ENCODE measurements at places on chromosomes 3 and 15. TPM values are rescaled to one million over a fixed set of nuclear protein-coding genes. Genes with fewer than 3 reads are reported as not detected.

GP5 gene
- total RNA-seq = not detected

KIF23 gene
- 76.6 TPM for total RNA-seq

HYAL1 gene
- total RNA-seq = 0.34 TPM

RGMA gene
- 1.8 TPM for total RNA-seq

LRRC31 gene
- not detected for total RNA-seq

CFAP100 gene
- not detected for total RNA-seq

BRPF1 gene
- total RNA-seq = 41.5 TPM

EFCAB12 gene
- total RNA-seq = 0.08 TPM

CISH gene
- 1.1 TPM for total RNA-seq
